ENCODE measurements at places on chromosomes 1 and 21.
A peak's percentile ranks its signal among the peaks of the same experiment; 100 is the strongest.

- H3K27me3 ChIP-seq, result no peaks in the 10 kb centered on the region
- H3K36me3 ChIP-seq, result no peaks in the 10 kb centered on the region
- no peaks in the 10 kb centered on the region for H3K4me1 ChIP-seq
- DNase-seq, result no peak
- no peak overlapping the region for H3K27ac ChIP-seq
Observed at GRCh38 chr1:12078938-12079861, 16.1 kb downstream of the TNFRSF8 start.

- no peak for DNase-seq
- H3K4me3 ChIP-seq, result no peak overlapping the region
- H3K27ac ChIP-seq, result no peak overlapping the region
- H3K4me1 ChIP-seq, result no peaks in the 10 kb centered on the region
- H3K36me3 ChIP-seq, result no peaks in the 10 kb centered on the region
Observed at GRCh38 chr21:40566486-40566885, 280.5 kb downstream of the DSCAM start.

DNA sequence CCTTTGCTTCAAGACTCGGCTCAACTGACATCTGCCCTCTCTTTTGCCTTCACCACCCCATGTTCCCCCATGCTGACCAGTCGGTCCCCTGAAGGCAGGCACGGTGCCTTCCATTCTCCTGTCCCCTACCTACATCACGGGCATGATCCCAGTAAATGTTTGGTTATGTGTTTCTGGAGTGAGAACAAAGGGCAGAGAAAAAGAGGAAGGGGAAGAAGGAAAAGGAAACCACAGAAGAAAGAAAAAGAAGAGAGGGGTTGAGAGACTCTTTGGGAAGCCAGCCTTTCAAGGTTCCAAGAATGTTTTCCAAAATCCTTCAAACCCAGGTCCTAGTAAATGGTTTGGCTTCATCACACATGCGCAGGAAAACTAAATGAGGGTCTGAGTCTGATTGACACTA is 84.9 kb downstream of the CDC7 start:
- H3K27me3 ChIP-seq, result peaks cover 2% of the 10 kb centered on the region
- DNase-seq, result no peak
- H3K4me3 ChIP-seq, result no peak overlapping the region
- peaks cover 20% of the 10 kb centered on the region for H3K4me1 ChIP-seq
- H3K36me3 ChIP-seq, result no peaks in the 10 kb centered on the region

DNA sequence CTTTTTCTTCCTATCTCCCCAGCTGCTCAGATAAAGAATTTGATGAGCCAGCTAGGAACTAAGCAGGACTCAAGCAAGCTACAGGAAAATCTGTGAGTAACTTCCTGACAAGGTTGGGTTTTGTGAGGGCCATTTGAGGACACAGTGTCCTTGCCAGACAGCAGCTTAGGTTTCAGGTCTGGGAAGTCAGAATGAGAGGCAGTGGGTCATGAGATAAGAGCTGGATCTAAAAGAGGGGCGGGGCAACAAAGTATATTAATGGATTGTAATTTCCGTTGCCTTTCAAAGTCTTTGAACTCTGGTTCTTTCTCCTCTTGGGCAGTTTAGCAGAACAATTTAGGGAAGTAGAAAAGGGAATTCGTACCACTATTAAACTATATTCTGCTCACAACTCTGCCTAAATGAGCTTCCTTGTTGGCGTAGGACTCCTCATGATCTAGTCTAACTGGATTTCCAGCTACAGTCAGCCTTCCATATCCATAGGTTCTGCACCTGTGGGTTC is 16.6 kb downstream of the STX12 start:
- peaks cover 23% of the 10 kb centered on the region for H3K36me3 ChIP-seq
- H3K4me1 ChIP-seq, result peaks cover 33% of the 10 kb centered on the region
- H3K27me3 ChIP-seq, result no peaks in the 10 kb centered on the region
- H3K27ac ChIP-seq, result peak overlapping the region; percentile 68

GRCh38 chr21:37565530-37566223 is 199.1 kb downstream of the DYRK1A start:
- no peaks in the 10 kb centered on the region for H3K36me3 ChIP-seq
- no peaks in the 10 kb centered on the region for H3K27me3 ChIP-seq
- no peak overlapping the region for H3K27ac ChIP-seq
- peak overlapping the region; percentile 18 for H3K4me3 ChIP-seq

DNA sequence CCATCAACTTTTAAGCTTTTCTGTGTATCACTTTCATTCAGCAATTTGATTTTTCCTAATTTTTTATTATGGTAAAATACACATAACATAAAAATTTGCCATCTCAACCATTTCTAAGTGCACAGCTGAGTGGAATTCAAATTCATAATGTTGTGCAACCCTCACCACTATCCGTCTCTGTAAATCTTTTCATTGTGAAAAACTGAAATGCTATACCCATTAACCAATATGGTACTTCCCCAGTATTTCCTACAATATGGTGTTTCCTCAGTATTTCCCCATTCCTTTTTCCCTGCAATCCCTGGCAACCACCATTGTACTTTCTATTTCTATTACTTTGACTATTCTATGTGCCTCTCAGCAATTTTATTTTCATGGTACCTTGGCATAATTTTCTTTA is 6.8 kb downstream of the STPG1 start:
- H3K36me3 ChIP-seq, result no peaks in the 10 kb centered on the region
- no peak overlapping the region for H3K4me3 ChIP-seq
- H3K27me3 ChIP-seq, result no peaks in the 10 kb centered on the region
- H3K4me1 ChIP-seq, result no peaks in the 10 kb centered on the region
- DNase-seq, result no peak

GRCh38 chr1:8742022-8742924 is 75.2 kb downstream of the RERE start:
- H3K4me3 ChIP-seq, result no peak overlapping the region
- no peaks in the 10 kb centered on the region for H3K27me3 ChIP-seq
- H3K27ac ChIP-seq, result no peak overlapping the region
- no peak for DNase-seq
- no peaks in the 10 kb centered on the region for H3K4me1 ChIP-seq

GRCh38 chr1:209823143-209824041 is 4.4 kb upstream of the UTP25 start:
- H3K4me3 ChIP-seq, result no peak overlapping the region
- peaks cover 8% of the 10 kb centered on the region for H3K4me1 ChIP-seq
- no peak overlapping the region for H3K27ac ChIP-seq
- peaks cover 9% of the 10 kb centered on the region for H3K27me3 ChIP-seq
- H3K36me3 ChIP-seq, result no peaks in the 10 kb centered on the region
- peak; percentile 58 for DNase-seq

DNA sequence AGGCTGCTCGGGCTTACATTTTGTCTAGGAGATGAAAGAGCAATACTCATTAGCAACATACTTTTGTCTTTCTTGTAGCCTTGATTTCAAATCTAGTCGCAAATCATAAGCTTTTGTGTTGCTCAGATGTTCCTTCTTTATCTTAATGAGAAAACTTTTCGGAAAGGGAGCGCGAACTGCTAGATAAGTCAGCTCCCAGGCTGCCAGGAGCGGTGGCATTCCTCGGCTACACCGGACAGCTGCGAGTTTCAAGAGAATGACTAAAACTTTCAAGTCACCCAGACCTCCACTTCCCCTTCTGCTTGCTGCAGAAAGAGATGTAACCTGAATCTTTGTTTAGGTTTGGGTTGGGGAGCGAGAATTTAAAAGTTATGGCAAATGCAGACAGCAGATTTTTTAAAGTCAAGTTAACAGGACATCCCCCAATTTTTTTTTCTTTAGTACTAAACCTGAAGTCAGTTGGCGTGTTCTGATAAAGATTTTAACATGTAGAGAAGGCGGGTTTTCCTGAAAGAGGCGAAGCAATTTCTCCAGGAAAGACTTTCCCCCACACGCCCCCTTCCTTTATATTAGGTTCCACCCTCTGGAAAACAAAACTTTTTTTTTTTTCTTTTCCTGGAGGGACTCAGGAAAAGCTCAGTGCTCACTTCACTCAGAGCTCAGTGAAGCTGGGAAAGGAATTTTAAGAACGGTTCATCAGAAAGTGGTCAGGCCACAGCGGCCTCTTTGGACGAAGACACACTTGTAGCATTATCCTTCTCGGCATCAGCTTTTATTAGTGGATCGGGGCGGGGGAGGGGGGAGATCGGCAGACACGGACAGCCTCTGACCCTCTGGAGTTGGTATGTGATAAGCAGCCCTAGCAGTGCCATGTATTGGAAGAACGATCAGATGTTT is at the start of gene LHX8:
TSS of gene LHX8 (plus strand) at position 639 of the 897 bp plus-strand sequence. CDS start 2,227 bp downstream, outside the sequence.
- no peak for DNase-seq
- H3K27ac ChIP-seq, result no peak within 1 kb of the TSS
- H3K27me3 ChIP-seq, result peaks cover 99% of the 10 kb centered on the region

DNA sequence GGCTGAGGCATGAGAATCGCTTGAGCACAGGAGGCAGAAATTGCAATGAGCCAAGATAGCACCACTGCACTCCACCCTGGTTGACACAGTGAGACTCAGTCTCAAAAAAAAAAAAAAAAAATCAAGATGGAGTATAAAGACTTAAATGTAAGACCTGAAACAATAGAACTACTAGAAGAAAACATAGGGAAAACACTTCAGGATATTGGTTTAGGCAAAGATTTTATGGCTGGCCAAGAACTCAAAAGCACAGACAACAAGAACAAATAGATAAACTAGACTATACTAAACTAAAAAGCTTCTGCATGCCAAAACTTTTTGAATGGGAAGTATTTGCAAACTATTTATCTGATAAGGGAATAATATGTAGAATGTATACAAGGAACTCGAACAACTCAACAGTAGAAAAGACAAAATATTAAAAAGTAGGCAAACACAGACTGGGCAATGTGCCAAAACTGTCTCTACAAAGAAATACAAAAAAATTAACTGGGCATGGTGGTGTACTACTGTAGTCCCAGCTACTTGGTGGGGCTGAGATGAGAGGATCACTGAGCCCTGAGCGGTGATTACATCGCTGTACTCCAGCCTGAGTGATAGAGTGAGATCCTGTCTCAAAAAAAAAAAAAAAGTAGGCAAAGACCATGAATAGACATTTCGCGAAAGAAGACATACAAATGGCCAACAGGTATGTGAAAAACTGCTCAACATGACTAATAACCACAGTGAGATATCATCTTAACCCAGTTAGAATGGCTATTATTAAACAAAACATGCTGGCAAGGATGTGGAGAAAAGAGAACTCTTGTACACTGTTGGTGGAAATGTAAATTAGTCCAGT is 25.3 kb downstream of the DTL start:
- H3K27ac ChIP-seq, result no peak overlapping the region
- no peaks in the 10 kb centered on the region for H3K27me3 ChIP-seq
- DNase-seq, result no peak
- H3K4me3 ChIP-seq, result no peak overlapping the region
- H3K36me3 ChIP-seq, result peaks cover 12% of the 10 kb centered on the region
- H3K4me1 ChIP-seq, result no peaks in the 10 kb centered on the region

- no peak for DNase-seq
- peaks cover 73% of the 10 kb centered on the region for H3K4me1 ChIP-seq
- H3K4me3 ChIP-seq, result peak overlapping the region; percentile 53
- no peaks in the 10 kb centered on the region for H3K36me3 ChIP-seq
- no peak overlapping the region for H3K27ac ChIP-seq
- H3K27me3 ChIP-seq, result peaks cover 32% of the 10 kb centered on the region
Observed at GRCh38 chr1:201537891-201538611, 876 bp upstream of the NAV1 start.

DNA sequence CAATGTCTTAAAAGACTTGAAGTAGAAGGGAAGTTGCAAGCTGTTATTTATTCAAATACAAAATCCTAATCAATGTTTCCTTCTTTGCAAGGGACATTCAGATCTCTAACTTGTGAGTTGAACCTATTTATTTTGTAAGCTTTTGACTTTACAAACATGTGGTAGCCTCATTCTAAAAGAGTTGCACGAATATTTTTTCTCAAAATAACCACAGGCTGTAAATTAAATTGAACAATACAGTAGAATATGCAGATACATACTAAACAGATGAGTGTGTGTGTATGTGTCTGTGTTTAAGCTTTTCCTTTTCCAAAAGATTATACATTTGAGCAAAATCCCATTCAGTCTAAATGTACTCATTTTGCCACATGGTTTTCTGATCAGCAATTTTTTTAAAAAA is 4.8 kb upstream of the DYNLT5 start:
- H3K27ac ChIP-seq, result no peak overlapping the region
- no peak for DNase-seq

DNA sequence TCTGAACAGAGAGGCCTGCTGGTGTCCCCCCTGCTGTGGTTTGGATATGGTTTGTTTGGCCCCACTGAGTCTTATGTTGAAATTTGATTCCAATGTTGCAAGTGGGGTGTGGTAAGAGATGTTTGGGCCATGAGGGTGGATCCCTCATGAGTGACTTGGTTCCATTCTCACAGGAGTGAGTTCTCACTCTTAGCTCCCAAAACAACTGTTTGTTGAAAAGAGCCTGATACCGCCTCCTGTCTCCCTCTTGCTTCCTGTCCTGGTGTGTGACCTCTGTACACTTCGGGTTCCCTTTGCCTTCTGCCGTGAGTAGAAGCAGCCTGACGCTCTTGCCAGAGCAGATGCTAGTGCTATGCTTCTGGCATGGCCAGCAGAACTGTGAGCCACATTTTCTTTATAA is 60.5 kb downstream of the C21orf91 start:
- H3K4me1 ChIP-seq, result peaks cover 28% of the 10 kb centered on the region
- no peaks in the 10 kb centered on the region for H3K27me3 ChIP-seq
- peak; percentile 36 for DNase-seq
- H3K36me3 ChIP-seq, result no peaks in the 10 kb centered on the region

DNA sequence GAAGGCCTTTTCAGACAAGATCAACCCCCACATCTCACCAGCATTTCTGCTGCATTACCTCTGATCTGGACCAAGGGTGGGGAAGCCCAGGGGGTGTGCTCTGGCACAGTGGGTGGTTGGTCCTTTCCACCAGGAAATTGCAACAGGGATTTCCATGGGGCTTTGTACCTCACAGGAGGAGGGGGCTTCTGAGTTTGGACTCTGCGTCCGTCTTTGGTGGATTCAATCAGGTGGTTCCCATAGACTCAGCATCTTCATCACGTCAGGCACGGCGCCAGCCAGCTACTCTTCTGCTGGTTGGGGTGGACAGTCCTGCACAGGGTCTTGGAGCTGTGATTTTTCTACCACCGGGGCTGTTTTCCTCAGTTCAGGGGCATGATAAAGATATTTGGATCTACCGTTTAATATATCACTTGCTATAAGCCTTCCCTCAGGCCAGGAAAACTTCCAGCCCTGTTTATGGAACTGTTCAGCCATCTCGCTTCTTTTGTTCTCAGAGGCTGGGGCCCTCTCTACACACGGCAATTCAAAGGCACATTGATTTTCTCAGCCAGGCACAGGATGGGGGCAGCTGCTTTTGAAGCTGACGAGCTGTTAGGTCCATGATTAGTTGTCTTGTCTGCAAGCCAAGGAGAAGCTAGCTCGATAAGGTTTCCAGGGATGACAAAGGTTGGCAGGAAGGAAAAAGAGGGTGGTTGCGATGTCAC is 467.3 kb downstream of the CAMTA1 start:
- H3K4me3 ChIP-seq, result no peak overlapping the region
- DNase-seq, result no peak
- no peak overlapping the region for H3K27ac ChIP-seq
- no peaks in the 10 kb centered on the region for H3K36me3 ChIP-seq

DNA sequence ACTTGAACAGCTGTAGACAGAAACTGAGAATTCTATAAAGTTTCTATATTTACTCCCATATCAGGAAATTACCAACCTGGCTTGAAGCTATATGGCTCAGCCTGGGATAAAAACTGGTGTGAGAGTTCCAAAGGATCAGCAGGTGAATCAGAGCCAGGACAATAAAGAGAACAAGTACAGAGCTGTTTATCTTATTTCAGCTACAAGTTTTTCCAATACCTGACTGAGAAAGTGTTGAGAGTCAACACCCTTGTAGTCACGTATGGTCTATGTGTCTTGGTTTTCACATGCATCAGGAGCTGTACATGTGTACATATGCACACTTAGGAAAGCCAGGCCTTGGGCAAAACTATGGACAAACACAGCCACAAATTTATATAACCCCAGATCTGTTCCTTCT is 40.7 kb upstream of the CXADR start:
- no peaks in the 10 kb centered on the region for H3K4me1 ChIP-seq
- DNase-seq, result no peak
- H3K27ac ChIP-seq, result no peak overlapping the region
